ENCODE measurements at places on chromosomes 5 and 9. TPM values are rescaled to one million over a fixed set of nuclear protein-coding genes. Genes with fewer than 3 reads are reported as not detected.

Gene ALDH7A1
- 46.8 TPM for total RNA-seq

- DNase-seq: no peak
These were observed 27.7 kb downstream of the NR2F1 start for GRCh38 chr5:93610581-93611272.

GRCh38 chr5:72129725-72130124, 22.4 kb downstream of the MAP1B start:
- no peak for DNase-seq

Gene C9orf72
- 10.0 TPM for total RNA-seq

GRCh38 chr9:114851306-114851705, 45.5 kb upstream of the TNFSF15 start:
- no peak for DNase-seq

Measured in MCF 10A (cell line).